ENCODE measurements at places on chromosomes 3 and 15.

DNA sequence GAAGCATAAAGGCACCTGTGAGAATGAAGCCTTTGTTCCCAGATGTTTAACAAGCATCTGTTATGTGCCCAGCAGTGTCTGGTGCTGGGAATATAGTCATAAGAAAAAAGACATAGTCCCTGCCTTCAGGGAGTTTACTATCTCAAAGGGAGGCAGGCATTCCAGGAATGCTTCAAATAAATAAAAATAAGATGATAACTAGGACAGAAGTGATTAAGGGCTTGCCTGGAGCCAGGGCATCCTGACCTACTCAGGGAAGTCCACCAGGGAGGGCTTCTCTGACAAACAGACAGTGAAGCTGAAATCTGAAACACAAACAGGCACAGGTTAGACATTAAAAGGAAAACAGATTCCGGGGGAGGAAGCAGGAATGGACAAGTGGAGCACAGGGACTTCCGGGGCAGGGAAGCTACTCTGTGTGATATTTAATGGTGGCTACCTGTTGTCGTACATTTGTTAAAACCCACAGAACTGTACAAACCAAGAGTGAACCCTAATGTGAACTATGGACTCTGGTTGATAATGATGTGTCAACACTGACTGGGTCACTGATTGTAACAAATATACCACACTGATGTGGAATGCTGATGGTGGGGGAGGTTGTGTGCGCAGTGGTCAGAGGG lies 53.3 kb downstream of the ITGB5 start:
- DNase-seq: peak; percentile 90

DNA sequence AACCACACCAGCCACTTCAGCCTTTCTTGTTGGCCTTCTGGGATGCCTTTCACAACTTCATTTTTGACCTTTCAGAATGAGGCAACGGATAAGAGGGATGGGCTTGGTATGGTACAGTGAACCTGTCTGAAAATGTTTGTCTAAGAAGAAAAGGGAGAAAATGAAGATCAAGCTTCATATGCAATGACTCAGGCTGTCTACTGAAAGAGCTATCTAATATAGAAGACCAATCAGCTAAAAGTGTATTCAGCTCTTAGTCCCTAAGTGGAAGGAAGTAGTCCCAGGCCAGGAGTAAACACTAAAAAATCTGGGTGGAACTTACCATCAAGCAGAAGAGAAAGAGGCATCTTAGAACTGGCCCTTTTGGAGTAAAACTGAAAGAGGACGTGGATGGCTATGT lies 12.2 kb upstream of the UPK1B start:
- DNase-seq: peak; percentile 21

DNA sequence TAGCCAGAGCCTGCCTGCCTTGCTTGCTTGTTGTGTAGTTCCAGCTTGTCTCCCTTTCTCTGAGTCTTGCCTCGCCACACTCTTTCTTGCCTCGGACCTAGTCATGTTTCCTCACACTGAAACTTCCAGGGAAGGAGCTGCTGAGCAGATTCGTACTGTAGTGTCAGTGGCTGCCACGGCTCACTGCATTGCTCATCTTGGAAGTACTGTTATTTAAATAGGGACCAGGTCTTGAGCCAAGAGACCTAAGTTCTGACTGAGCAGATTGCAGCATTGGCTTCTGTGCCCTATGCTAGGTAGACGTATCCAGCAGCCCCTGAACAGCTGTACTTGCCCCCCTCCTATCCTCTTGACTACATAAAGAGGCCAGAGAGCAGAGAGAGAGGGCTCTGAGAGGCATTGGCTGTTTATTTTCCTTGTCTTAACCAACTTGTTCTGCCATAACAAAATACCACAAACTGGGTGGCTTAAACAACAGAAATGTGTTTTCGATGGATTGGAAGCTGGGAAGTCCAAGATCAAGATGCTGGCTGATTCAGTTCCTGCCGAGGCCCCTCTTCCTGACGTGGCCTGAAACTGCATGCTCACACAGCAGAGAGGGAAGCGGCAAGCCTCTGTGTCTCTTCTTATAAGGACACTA lies 5.8 kb upstream of the RARRES1 start:
- no peak for DNase-seq

DNA sequence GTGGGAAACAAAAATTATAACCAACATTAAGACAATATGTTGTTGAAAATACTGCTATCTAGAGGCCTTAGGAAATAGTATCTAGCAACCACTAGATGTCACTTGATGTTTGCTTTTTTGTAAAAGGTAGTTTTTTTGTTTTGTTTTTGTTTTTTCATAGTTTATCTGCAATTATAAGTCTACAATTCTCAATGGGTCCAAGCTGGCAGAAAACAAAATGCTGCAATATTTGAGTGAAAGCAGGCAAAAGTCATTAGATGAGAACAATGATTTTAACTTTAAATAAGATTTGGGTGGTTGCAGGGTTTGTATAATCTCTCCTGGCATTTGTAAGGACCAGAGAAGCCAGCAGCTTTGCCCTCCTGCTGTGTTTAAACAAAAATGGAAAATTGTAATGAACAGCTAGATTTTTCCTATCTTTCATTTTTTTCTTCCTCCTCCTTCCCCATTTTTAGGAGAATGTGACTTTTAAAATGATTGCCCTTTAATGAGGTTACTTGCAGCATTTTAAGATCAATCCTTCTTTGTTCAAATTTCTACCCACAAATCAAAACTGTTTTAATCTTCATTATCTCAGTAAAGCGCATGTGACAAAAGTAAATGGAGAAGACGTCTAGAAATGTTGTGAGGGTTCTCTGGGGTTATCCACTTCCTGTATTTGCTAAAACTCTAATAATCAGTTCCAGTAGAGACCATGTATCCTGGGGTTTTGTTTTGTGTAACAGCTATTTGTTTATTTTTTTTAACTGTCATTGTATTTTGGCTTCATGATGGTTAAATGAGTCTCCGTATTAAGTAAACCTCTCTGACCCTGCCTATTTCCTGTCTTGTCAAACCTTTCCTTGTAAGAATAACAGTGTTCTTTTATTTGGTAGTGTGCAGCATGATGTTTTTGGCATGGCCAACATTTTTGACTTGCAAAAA lies 27.3 kb downstream of the DUT start:
- no peak for DNase-seq

- no peak for DNase-seq
Measured at GRCh38 chr3:100465892-100466777, 26.3 kb upstream of the TMEM45A start.
